ENCODE measurements at places on chromosomes 12 and 14. TPM values are rescaled to one million over a fixed set of nuclear protein-coding genes. Genes with fewer than 3 reads are reported as not detected.

GRCh38 chr12:131050463-131051154 lies 96.9 kb downstream of the ADGRD1 start:
- no peaks in the 10 kb centered on the region for H3K27me3 ChIP-seq
- H3K4me1 ChIP-seq = no peaks in the 10 kb centered on the region
- DNase-seq = no peak
- H3K36me3 ChIP-seq = no peaks in the 10 kb centered on the region

- no peaks in the 10 kb centered on the region for H3K4me1 ChIP-seq
- no peaks in the 10 kb centered on the region for H3K27me3 ChIP-seq
- no peak overlapping the region for H3K27ac ChIP-seq
- no peaks in the 10 kb centered on the region for H3K36me3 ChIP-seq
- peak; percentile 98 for DNase-seq
Measured at GRCh38 chr12:114799574-114800487, 115.9 kb upstream of the TBX3 start.

DNA sequence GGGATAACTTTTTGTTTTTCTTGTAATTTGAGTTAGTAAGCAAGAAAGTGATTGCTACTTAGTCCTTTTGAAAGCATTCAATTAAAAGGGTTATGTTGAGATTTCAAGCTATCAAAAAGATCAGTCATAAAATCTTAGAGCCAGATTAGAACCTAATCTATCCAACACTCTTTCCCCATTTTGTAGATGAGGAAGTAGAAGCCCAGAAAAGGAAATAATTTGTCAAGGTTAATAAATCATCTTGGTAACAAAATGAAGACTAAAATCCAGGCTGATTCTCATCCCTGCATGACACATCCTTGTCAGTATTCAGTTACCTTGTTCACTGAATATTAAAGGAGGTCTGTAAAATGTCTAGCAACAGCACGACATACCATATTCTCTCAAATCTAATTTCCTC lies 26.5 kb downstream of the PPP1R13B start:
- no peak overlapping the region for H3K27ac ChIP-seq
- no peaks in the 10 kb centered on the region for H3K36me3 ChIP-seq
- H3K4me1 ChIP-seq = no peaks in the 10 kb centered on the region
- no peak overlapping the region for H3K4me3 ChIP-seq
- no peak for DNase-seq
- no peaks in the 10 kb centered on the region for H3K27me3 ChIP-seq

MIPOL1 gene
- 3.3 TPM for total RNA-seq

RPS26 gene
- total RNA-seq = 560 TPM

Measured in right lobe of liver (tissue), 6 donors.